ENCODE measurements at places on chromosomes 11 and 22. TPM values are rescaled to one million over a fixed set of nuclear protein-coding genes. Genes with fewer than 3 reads are reported as not detected.

The ART1 gene
- total RNA-seq: not detected

The PDGFD gene
- total RNA-seq: 0.49 TPM

The CSNK2A3 gene
- 17.4 TPM for total RNA-seq

The MOGAT2 gene
- not detected for total RNA-seq

The GPHA2 gene
- not detected for total RNA-seq

The ST14 gene
- 0.12 TPM for total RNA-seq

The POU2F3 gene
- total RNA-seq: not detected

The LIF gene
- 0.29 TPM for total RNA-seq

The LRRC56 gene
- 2.6 TPM for total RNA-seq

The MMP3 gene
- not detected for total RNA-seq

The C1QTNF5 gene
- total RNA-seq: 0.32 TPM

The TMEM45B gene
- total RNA-seq: 0.37 TPM

The TMPRSS6 gene
- 0.12 TPM for total RNA-seq

The CATSPERZ gene
- not detected for total RNA-seq

Measured in glutamatergic neuron (in vitro differentiated cells).